ENCODE measurements at places on chromosomes 6 and 20. TPM values are rescaled to one million over a fixed set of nuclear protein-coding genes. Genes with fewer than 3 reads are reported as not detected.

DNA sequence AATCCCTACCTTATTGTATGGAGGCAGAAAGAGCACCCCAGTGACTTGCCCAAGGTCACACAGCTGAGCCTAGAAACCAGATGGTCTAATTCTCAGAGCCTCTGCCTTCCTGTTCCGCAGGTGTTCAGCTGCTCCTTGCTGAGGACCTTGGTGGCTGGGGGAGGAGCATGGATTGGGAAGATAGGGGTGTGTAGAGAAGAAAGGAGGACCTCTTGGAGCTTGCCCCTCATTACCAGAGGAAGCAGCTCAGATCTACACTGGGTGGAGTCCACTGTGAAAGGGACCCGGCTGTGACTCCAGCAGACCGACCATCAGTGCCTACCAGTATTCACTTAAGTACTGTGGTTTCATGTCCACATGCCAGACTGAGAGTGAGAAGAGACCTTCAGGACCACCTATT, 15.2 kb downstream of the FOXP4 start:
- no peak for DNase-seq

- DNase-seq = no peak
Observed at GRCh38 chr6:82861121-82861520, 204.5 kb downstream of the UBE3D start.

- DNase-seq = no peak
Observed at GRCh38 chr6:27865850-27866356, 46.3 kb downstream of the OR2B2 start.

DNA sequence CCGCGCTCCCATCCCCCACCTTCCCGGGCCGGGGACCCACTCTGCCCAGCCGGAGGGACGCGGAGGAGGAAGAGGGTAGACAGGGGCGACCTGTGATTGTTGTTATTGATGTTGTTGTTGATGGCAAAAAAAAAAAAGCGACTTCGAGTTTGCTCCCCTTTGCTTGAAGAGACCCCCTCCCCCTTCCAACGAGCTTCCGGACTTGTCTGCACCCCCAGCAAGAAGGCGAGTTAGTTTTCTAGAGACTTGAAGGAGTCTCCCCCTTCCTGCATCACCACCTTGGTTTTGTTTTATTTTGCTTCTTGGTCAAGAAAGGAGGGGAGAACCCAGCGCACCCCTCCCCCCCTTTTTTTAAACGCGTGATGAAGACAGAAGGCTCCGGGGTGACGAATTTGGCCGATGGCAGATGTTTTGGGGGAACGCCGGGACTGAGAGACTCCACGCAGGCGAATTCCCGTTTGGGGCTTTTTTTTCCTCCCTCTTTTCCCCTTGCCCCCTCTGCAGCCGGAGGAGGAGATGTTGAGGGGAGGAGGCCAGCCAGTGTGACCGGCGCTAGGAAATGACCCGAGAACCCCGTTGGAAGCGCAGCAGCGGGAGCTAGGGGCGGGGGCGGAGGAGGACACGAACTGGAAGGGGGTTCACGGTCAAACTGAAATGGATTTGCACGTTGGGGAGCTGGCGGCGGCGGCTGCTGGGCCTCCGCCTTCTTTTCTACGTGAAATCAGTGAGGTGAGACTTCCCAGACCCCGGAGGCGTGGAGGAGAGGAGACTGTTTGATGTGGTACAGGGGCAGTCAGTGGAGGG, 2.8 kb downstream of the SOX4 start:
- DNase-seq = no peak

GRCh38 chr6:38476141-38476540, 163.6 kb downstream of the BTBD9 start:
- DNase-seq = no peak

PAK5 gene
- not detected for total RNA-seq

LY6G6D gene
- not detected for total RNA-seq

DNA sequence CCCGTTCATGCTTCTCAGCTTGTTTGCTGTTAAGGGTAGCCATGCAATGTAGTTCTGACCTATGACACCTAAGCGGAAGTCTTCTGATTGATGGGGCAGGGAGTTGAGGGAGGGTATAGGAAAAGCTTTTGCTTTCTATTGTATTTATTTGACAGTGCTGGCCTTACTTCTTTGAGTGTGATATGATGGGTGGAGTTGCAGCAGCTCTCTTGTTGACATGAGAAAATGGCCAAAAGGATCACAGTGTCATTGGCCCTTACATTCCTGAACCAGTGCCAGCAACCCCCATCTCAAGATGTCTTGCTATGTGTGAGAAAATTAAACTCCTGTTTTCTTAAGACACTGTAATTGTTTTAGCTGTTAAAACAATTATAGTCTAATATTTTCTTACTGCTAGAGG, 117.5 kb downstream of the SAMD5 start:
- DNase-seq = no peak

DNA sequence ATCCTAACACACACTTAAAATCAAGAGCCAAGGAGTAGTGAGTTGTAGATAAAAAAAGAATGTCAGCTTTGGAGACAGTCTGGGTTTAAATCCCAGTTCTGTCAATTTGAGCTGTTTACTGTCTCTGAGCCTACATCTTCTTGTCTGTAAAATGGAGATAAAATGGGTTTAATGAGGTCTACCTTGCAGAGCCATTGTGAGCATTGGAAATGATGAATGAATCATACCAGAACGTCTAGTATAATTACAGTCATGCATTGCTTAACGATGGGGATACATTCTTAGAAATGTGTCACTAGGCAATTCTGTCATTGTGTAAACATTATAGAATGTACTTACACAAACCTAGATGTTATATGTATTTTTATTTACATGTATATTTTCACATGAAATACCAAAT, 17.6 kb upstream of the SGK2 start:
- DNase-seq = no peak

FAM229B gene
- 10.8 TPM for total RNA-seq

GNAS-AS1 gene
- total RNA-seq = 0.42 TPM

GRCh38 chr6:71855406-71855805, 30.9 kb upstream of the RIMS1 start:
- DNase-seq = no peak

- no peak for DNase-seq
Observed at GRCh38 chr20:24423390-24424313, 45.8 kb upstream of the SYNDIG1 start.

- DNase-seq = no peak
Observed at GRCh38 chr6:16183187-16183664, 54.3 kb downstream of the MYLIP start.

KIF25 gene
- total RNA-seq = 0.93 TPM

- no peak for DNase-seq
Observed at GRCh38 chr20:20003031-20003954, 13.9 kb upstream of the NAA20 start.

GRCh38 chr6:25301362-25301761, 22.2 kb downstream of the CARMIL1 start:
- no peak for DNase-seq

DNA sequence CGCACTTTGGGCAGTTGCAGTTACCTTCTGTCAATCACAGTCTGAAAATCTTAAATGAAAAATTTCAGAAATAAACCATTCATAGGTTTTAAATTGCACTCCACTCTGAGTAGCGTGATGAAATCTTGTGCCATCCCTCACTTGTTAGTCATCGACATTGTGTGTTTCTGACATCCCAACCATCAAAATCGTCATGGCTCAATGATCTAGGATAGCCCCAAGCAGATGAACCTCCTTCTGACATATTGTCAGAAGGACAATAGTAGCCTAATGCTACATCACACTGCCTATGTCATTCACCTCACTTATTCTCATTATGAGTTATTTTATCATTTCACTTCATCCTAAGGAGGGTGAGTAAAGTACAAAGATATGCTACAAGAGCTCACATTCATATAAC, 284.8 kb downstream of the PTPRK start:
- no peak for DNase-seq

CCN6 gene
- not detected for total RNA-seq

All from mesenteric fat pad (tissue), 1 donor.